ENCODE measurements at places on chromosomes 16 and 17.

GRCh38 chr17:17526369-17526768, 30.2 kb upstream of the RASD1 start:
- no peak for DNase-seq

GRCh38 chr16:50305441-50306061, 39.2 kb downstream of the ADCY7 start:
- DNase-seq, result no peak

GRCh38 chr16:55502801-55503366, 6.0 kb upstream of the LPCAT2 start:
- DNase-seq, result no peak

- no peak for DNase-seq
Measured at GRCh38 chr17:67531291-67531690, 154.2 kb downstream of the PITPNC1 start.

DNA sequence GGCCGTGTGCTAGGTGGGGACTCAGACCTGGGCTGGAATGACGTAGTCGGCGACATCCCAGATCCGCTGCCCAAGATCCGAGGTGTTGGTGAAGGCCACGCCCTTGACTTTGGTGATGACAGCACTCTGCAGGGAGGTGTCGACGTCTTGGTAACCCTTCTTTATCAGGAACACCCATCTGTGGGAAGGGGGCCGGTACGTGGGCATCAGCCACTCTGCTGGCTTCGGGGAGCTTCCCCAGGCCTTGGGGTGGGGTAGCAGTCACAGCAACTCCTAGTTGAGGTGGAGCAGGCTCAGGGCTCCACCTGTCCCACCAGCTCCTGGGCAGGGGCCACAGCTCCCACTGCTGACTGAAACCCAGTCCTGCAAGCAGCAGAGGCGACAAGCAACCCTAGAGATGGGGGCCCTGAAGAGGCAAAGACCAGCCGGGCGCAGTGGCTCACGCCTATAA, 4.3 kb downstream of the P2RX5 start:
- no peak for DNase-seq

DNA sequence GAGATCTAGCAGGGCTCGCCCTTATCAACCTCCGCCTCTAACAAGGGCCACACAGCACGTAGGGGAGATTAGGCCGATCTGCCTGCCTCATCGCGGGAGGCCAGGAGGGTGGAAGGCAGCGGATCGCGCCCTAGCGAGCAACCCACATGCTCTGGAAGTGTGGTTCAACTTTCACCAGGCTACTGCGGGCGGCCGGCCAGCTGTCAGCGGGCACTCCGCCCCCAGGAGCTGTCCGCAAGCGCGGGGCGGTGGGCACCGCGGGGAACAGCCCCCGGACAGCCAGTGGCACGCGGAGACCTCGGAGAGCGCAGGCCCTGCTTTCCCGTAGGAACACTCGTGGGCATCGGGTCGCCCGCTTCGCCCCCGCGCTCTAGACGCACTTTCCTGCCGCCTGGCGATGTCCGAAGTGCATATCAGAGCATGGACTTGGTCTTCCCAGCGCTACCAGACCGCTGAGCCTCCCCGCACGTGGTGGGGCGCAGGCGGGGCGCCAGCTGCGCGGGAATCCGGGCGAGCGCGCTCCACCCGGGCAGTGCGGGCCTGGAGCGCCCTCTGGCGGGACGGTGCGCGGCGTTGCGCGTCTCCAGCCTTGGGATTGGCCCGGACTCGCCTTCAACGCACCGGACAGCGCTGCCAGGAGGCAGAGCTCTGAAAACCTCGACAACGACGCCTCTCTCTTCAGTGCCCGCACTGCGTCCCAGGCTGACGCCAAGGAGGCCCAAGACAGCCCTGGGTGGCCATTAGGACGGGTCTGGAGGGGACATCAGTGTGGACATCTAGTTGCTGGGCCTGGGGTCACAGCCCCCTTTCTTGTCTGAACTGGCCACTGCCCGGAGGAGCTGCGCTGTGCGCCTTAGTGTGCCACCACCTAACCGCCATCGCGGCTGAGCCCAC, 3.6 kb upstream of the ZNHIT3 start:
- peak; percentile 86 for DNase-seq

DNA sequence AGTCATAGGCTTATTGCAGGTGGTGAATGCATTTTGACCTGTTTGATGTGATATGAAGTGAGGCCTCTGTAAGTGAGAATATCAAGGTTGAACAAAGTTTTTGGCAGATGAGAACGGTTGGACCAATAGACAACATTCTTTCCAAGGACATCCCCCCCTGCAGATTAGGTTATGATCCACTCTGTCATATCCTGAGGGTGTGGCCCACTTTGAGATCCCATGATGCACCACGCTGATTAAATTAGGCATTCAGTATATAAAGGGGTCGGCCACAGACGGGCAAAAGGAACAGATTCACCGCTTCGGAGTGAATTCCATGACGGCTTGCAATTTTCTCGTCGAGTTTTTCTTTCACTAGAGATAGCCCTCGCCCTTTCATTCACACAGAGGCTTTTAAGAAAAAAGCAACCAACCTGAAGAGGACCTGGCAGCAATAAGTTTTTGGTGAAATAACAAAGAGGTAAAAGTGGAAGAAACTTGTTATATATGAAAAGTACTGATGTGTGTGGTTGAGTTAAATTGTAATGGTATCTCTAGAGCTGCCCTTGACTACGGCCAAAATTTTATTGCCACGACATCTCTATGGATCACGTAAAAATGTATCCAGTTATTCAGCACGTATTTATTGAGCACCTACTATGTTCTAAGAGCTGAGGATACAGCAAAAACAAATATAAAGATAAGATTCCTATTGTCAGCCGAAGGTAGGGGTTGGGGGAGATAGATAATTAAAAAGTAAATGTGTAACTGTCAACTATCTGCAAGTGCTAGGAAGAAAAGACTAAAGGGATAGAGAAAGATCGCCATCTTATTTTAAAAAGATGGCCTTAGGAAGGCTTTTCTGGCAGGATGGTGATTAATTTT, 1.7 kb upstream of the RBBP6 start:
- no peak for DNase-seq

- DNase-seq, result no peak
Measured at GRCh38 chr16:50719401-50720337, 22.2 kb upstream of the CYLD start.

GRCh38 chr17:71725811-71726210, 395.0 kb upstream of the SOX9 start:
- DNase-seq, result no peak

DNA sequence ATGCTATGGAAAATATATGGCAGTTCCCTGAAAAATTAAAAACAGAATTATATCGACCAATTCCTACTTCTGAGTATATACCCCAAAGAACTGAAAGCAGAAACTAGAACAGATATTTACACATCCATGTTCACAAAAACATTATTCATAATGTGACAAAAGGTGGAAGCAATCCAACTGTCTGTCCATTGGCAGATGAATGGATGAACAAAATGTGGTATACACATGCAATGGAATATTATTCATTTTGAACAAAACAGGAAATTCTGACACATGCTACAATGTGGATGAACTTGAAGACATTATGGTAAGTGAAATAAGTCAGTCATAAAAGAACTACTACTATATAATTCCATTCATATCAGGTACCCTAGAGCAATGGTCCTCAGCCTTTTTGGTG, 263.5 kb upstream of the AXIN2 start:
- no peak for DNase-seq

GRCh38 chr17:50421308-50422051, 4.5 kb upstream of the ACSF2 start:
- no peak for DNase-seq

- no peak for DNase-seq
Measured at GRCh38 chr16:73878611-73879010, 418.0 kb upstream of the PSMD7 start.

- DNase-seq, result no peak
Measured at GRCh38 chr16:57540906-57541753, 1.3 kb upstream of the ADGRG5 start.

DNA sequence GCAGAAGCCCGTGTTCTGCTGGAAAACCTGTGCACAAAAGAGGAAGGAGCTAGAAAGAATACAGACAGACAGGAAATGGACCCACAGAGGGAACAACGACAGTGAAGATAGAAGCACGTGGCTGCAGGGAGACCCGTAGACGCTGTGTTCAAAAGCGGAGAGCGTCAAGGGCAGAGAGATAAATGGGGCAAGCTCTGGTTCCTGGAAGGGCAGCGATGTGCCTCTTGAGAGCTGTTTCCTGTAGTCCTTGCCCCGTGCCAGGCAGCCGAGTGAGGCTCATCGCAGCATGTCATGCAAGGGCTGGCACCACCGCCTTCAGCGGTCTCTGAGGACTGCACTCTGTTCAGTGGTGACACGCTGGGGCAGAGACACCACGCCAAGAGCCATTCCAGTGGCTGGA, 43.6 kb upstream of the CACNG5 start:
- no peak for DNase-seq

- DNase-seq, result no peak
Measured at GRCh38 chr16:24423312-24423711, 116.1 kb upstream of the RBBP6 start.

GRCh38 chr17:17760350-17760749, 76.4 kb downstream of the SREBF1 start:
- DNase-seq, result no peak

- DNase-seq, result no peak
Measured at GRCh38 chr16:239948-240277, 5.3 kb downstream of the FAM234A start.

DNA sequence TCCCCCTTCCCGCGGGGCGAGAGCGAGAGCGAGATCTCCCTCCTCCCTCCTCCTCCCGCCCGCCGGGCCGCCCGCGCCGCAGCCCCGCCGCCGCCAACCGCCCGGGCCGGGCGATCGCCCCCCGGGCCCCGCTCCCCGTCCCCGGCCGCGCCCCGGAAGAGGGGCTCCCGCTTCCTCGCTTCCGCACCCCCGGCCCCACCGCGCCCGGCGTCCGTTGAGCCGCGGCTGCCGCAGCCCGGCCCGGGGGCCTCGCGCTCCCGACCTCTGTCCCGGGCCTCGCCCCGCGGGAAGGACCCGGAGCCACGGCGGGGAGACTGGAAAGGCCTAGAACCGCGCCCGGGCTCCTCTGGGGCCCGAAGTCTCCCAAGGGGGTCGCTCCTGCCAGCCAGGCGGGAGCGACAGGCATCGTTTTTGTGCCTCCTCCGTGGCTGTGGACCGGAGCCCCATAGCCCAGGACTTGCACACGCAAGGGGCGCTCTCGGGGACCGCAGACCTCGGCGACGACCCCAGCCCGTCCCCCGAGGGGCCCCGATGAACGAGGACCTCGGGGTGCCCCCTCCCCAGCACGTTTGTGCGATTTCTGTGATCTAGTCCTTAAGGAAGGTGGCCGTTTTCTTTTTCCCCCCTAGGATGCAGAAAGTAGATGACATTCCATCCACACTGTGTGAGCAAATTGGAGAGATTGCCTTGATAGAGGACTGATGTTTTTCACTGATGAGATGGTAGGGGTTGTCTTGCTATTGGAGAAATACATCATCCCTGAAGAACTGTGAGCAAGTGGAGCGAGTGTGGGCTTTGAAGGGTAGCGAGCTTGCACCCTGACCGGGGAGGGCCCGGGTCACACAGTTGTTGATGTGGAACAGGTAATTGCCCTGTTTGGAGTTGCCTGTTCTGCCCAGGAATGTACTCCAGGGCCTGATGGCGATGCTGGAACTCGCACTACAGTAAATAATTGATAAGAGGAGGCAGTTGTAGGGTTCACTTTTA, 611 bp downstream of the BANP start:
- no peak for DNase-seq

GRCh38 chr17:40580140-40580539, 14.9 kb upstream of the CCR7 start:
- DNase-seq, result no peak

DNA sequence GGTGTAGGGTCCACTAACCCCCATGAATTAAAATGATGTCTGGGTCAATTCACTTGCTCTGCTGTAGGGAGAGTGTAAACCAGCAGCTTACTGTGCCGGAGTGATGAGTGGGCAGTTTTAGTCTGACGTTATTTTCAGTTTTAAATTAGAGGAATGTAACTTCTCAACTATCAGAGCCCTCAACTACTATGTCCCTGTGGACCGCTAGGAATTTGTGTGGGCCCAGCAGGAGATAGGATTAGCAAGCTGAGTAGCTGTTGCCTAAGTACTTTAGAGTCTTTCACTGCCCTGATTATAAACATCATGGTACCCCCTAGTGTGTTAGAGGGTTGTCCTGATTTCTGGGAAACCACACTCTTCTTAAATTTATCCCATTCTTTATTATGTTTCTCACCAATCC, 11.4 kb downstream of the MARVELD3 start:
- no peak for DNase-seq

GRCh38 chr17:76715496-76715830, 4.7 kb upstream of the MXRA7 start:
- DNase-seq, result no peak

GRCh38 chr17:38874505-38875400, 4.9 kb downstream of the LASP1 start:
- DNase-seq, result no peak

DNA sequence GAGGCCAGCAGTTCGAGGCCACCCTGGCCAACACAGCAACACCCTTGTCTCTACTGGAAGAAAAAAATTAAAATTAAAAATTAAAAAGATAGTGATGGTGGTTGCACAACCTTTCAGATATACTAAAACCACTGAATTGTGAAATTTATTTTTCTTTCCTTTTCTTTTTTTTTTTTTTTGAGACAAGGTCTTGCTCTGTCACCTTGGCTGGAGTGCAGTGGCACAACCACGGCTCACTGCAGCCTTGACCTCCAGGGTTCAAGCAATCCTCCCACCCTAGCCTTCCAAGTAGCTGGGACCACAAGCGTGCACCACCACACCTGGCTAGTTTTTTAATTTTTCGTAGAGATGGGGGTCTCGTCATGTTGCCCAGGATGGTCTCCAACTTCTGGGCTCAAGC, 254.4 kb downstream of the SLC39A11 start:
- no peak for DNase-seq

GRCh38 chr16:55944377-55944802, 69.2 kb upstream of the CES5A start:
- DNase-seq, result no peak

GRCh38 chr16:50889276-50889675, 147.4 kb downstream of the CYLD start:
- DNase-seq, result no peak

DNA sequence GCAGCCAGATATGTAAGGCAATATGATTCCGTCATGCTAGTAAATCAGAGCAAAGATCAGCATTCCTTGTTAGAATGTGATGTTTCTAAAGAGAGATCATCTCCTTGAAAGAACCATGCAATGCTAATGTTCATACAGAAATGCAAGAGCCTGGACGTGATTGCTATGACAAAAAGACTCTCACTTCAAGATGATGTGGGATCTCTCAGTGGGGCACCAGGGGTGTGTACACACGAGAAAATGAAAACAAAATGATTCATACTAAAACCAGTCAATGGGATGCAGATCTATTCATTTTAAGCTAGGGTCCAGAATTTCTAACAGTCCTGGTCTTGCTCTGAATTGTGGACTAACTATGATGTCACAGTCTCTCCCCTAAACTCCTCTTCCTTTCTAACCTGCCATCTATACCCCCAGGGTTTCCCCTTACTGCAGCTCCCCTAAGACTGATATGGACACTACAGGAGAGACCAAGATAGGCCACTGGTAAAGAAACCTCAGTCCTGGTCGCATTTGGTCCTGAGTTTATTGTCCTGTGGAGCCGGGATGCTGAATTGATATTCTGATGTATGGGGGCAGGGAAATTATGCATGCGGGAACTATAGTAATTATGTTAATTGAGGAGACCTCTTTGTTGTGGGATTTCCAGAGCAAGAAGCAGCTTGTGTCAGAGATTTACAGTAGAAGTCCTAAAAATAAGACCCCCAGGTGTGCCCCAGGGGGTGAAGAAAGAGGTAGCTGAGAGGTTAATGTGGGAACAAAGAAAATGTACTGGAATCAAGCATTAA, 179.0 kb downstream of the PMP22 start:
- DNase-seq, result no peak

- no peak for DNase-seq
Measured at GRCh38 chr17:80110447-80110812, 9.0 kb downstream of the GAA start.

Measured in activated CD8-positive, alpha-beta memory T cell treated with anti-CD3 and anti-CD28 coated beads for 48 hours (primary cell).